GOT3 (cell line): ENCODE measurements at places on chromosomes 1 and 21.

- DNase-seq, result no peak
Measured at GRCh38 chr1:92168657-92169056, 49.1 kb upstream of the C1orf146 start.

GRCh38 chr1:85244271-85245061 lies 15.0 kb downstream of the C1orf52 start:
- no peak for DNase-seq

DNA sequence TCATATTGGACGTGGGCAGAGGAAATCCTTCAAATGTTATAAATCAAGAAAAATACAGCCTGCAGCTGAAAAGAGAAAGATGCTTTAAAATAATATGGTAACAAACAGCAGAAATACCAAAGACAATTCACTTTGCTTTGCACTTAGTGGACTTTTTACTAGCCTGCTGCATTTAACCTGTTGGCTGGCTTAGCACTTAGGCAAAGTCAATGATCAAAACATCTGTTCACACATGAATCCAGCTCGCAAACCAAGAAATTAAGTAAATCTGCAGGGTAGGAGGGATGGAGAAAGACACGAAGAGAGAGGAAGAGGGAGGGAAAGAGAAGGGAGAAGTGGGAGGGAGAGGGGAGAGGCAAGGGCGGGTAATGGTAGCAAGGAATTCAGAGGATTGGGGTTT lies 103.6 kb upstream of the RAB4A start:
- DNase-seq, result no peak

DNA sequence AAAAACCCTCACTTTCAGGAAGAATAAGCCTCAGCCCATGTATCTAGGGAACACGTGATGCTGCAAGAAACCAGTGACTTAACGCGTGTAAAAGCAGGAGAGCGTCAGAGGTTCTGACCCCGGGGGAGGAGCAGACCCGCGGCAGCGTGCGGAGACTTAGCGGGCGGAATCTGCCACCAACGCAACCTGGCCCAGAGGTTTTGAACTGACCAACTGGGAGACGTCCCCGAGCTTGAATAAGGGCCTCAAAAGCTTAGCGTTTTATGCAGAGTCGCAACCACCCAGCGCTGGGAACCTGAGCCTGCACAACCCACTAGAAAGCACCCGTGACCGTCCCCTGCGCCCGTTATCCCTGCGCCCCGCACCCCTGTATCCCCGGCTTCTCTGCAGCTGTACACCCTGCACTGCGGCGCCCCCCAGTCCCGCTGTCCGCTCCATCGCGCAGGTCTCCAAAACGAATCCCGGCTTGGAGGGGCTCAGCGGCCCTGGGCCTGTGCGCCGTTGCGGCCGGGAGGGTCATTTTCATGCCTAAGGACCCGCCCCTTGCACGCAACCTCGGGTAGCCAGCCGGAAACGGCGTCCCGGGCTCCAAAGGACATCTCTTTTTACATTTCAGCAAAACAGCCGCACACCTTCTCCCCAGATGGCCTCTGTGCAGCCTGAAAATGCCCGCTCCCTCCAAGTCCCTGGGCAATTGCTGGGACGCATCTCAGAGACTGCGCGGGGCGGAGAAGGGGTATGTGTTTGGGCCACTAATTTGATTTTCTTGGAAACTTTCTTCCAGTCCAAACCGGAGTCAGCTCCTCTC lies 29.4 kb upstream of the TRIM17 start:
- no peak for DNase-seq

DNA sequence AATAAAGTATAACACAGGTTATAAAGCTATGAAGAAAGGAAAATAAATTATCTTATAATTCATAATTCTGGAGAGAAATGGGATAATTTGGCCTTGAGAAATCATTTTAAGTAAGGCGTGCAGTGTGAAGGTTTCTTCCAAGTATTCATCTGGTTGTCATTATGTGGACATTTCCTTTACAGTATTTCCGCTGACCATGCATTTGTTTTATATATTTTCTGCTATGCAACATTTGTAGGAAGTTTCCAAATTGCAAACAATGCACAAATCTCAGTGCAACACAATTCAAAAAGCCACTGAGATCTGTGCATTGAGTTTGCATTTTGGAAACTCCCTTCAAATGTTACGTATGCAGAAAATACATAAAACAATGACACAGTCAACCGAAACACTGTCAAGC lies 17.8 kb downstream of the ZNF670 start:
- no peak for DNase-seq
